ENCODE measurements at places on chromosomes 12 and 14.

DNA sequence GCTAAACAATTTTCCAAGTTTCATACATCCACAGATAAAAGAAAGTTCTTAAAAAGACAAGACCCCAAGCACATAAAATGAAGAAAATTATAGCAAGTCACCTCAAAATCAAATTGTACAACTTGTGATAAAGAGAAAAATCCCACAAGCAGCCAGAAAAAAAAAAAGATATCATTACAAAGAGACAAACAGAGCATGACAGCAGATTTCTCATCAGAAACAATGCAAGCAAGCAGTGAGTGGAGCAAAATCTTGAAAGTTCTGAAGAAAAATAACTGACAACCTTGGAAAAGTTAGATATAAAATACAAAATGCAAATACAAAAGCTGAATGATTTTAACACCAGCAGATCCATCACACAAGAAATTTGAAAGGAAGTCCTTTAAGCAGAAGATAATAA is 194.5 kb upstream of the SOX5 start:
- DNase-seq, result no peak

DNA sequence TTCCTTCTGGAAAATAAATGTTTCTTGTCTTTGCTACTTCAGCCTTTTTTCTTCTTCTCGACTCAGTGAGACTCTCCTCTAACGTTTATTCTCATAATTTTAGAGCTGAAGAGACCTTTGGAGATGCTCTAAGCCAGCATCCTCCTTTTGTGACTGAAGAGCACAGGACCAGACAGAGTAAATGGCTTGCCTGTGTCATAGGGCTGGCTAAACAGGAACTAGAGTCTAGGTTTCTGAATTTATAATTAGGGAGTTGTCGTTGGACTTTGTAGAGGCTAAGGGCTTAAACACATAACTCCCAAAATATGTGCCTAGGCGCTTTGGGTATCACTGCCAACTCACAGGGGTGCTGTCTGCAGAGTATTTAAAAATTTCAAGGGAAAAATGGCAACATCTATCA is 98.5 kb downstream of the FGD4 start:
- no peak for DNase-seq

- DNase-seq, result no peak
Observed at GRCh38 chr14:70901269-70901668, 6.0 kb upstream of the PCNX1 start.

DNA sequence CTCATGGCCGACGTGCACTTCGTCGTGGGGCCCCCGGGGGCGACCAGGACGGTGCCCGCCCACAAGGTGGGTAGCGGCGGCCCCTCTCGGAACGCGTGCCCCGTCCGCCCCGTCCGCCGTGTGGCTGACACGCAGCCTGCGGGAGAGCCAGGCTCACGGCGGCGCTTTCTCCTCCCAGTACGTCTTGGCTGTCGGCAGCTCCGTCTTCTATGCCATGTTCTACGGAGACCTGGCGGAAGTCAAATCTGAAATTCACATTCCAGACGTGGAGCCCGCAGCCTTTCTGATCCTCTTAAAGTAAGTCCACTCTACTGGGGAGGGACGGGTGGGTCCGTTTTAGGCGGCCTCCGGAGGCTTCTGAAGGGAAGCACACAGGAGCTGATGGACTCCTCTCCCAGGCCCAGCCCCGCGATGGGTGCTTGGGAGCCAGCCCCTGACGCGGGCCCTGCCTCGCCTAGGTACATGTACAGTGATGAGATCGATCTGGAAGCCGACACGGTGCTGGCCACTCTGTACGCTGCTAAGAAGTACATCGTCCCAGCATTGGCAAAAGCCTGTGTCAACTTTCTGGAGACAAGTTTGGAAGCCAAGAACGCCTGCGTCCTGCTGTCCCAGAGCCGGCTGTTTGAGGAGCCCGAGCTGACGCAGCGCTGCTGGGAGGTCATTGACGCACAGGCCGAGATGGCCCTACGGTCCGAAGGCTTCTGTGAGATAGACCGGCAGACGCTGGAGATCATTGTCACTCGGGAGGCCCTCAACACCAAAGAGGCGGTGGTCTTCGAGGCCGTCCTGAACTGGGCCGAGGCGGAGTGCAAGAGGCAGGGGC is 1.1 kb downstream of the BTBD6 start:
- no peak for DNase-seq

- DNase-seq, result no peak
Observed at GRCh38 chr12:117344716-117345115, 16.7 kb downstream of the NOS1 start.

DNA sequence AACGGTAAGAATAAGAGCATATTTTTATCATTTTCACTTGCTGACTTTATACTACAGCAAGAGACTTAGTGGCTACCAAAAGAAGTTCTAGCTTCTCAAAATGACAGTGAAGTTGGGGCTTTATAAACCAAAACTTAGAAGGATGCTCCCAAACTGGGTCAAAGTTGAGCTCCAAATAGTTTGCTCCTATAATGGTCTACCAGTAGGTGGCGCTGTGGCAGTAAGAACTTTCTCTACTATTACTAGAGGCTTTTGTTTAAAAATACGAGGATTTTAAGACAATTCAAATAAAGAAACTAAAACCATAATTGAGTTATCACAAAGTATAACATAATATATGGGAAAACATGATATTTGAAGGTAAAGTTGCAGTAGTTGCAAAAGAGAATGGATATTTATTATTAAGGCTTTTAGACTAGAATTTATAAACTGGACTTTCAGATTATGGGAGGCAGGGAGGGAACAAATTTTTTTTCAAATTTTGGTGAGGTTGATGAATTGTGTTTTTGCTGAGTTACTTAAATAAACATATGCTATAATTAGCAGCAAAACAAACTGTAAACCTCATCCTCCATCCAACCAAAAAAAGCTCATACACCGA is 75.0 kb downstream of the TGFB3 start:
- no peak for DNase-seq

- DNase-seq, result no peak
Observed at GRCh38 chr14:103551338-103551762, 11.1 kb downstream of the BAG5 start.

GRCh38 chr12:113274848-113275247 is 53.6 kb downstream of the TPCN1 start:
- DNase-seq, result no peak

DNA sequence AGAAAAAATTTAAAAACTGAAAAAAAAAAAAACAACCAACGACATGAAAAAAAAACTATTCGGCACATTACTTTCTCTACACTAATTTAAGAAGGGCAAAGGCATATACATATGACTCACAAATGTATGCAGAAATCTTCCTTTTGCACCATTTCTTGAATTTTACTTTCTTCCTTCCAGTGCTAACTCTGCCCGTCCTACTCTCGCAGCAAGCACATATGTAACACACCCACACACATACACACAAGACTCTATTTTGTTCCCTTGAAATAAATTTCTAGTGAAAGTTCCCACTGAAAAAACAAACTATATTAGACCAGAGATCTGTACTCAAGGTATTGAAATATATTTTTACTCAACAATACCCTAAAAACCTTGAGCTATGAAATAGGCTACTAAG is 14.6 kb downstream of the BTG1 start:
- no peak for DNase-seq

- no peak for DNase-seq
Observed at GRCh38 chr14:101174522-101174838, 271.0 kb upstream of the RTL1 start.

DNA sequence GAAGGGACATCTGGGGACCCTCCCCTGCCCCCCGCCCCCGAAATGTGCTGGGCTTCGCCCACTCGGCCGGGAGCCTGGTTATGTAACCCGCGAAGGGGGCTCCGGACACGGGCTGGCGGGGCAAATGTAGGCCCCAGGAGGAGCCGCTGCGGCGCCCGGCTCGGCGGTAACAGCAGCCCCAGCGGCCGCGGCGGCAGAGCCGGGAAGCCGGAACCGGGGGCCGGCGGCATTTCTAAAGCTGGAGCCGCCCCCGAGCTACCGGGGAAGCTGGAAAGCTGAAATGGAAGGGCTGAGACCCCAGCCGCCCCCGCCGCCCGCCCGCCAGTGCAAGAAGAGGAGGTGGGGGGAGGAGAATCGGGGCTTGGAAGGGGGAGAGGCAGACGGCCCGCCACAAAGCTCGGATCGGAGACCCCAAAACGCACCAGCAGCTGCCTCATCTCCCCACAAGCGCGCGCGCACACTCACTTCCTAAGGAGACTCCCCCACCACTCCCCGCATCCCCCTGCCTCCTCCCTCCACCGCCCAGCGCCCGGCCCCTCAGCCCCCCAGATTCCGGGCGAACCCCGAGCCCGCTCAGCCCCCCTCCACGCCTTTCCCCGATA is 1.5 kb downstream of the KDM2B start:
- no peak for DNase-seq

- no peak for DNase-seq
Observed at GRCh38 chr12:46669720-46670119, 156.1 kb downstream of the SLC38A4 start.

GRCh38 chr12:77995436-77996167 is 164.9 kb downstream of the NAV3 start:
- DNase-seq, result no peak

GRCh38 chr12:123363390-123363739 is 1.3 kb downstream of the SBNO1 start:
- no peak for DNase-seq

- no peak for DNase-seq
Observed at GRCh38 chr12:93857279-93857938, 180.2 kb downstream of the CRADD start.

DNA sequence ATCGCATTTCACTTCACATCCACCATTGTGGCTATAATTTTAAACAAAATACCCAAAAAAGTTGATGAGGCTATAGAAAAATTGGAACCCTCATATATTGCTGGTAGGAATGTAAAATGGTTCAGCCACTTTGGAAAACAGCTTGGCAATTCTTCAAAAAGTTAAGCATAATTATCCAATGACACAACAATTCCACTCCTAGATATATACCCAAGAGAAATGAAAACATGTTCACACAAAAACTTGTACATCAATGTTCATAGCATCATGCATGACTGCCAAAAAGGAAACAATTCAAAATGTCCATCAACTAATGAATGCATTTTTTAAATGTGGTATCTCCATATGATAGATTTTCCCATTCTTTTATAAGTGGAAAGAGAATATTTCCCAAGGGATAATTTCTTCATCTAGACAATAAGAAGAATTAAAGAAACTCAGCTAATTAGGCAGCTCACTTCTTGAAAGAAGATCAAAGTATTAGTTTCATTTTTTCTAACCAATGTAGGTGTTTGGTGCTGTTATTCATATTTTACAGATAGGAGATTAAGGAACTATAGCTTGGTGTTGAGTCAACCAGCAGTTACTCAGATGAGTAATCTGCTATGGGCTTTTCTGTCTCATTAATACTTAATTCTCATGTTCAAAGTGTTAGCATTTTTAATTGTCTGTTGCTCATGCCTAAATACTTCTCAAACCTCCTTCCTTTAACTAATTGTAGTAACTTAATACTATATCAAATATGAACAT is 32.8 kb downstream of the YEATS4 start:
- DNase-seq, result no peak

DNA sequence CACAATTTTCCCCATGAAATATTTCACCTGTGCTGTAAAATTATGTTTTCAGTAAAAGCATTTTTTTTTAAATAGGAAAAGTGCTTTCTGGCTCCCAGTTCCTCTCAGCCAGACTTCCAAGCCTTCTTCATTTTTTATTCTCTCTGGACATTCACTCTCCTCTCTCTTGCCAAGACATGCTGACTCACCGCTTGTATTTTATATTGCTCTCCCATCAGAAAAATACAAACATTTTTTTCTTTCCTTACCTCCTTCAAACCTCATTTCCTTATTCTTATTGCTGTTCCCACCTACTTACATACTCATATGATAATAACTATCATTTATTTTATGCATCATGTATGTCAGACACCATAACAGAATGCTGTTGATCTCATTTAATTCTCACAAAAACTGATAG is 37.7 kb upstream of the ZNF641 start:
- no peak for DNase-seq

- no peak for DNase-seq
Observed at GRCh38 chr14:105531894-105532623, 5.7 kb downstream of the TMEM121 start.

GRCh38 chr12:58566599-58566998 is 353.7 kb downstream of the LRIG3 start:
- DNase-seq, result no peak

DNA sequence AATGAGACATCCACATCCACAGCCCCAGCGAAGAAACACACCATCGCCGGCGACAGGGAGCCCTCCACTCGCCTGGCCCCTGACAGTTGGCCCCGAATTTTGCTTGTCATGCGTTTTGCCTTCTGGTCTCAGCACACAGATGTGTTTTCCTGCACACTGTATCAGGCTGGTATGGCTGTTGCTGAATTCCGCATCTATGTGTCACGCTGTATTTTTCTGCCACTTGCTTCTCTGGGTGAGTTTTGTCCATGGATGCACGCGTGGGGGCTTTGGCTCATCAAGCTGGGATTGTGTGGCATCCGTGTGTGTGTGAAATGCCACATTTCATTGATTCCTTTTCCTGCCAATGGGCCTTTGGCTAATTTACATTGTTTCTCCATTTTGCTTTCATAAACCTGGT is 26.5 kb downstream of the ARL6IP4 start:
- no peak for DNase-seq

DNA sequence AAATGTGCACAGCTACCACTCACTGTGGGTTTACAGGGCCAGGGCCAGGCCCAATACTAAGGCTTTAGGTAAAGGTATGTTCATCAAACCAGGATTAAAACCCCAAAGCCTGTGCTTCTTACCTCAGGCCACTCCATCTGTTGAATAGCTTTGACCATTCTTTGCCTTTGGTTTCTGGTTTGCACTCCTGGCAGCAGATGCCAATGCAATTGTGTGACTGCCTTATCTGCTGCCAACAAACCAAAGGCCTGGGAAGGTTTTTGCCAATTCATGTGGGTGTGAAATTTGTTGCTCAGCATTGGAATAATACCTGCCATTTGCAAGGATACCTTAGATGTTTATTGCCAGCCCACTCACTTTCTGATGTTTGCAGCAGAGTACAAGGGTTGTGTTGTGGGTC is 221.6 kb downstream of the C12orf75 start:
- no peak for DNase-seq

DNA sequence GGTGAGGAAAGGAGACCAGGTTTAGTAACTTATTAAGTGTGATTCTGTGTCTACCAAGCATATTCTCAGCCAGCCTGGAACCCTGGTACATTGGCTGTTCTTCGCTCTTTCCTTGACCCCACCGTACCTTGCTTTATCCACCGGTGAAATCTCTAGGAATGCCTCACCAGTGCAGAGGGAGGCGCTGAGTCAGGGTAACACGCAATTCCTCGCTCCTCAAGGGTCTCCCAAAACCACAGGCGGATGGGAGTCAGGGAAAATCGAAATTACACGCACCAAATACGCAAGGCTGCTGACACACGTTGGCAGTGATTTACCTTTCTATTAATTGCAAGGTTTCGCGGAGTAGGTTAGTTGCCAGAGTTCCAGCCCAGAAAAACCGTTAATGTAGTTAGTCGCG is 845 bp downstream of the L3HYPDH start:
- no peak for DNase-seq

Data from cortex of kidney (tissue), 1 donor.